ENCODE measurements at places on chromosomes 5 and 9.
A peak's percentile ranks its signal among the peaks of the same experiment; 100 is the strongest.

- DNase-seq, result no peak
Observed at GRCh38 chr5:107817951-107818350, 147.2 kb upstream of the EFNA5 start.

DNA sequence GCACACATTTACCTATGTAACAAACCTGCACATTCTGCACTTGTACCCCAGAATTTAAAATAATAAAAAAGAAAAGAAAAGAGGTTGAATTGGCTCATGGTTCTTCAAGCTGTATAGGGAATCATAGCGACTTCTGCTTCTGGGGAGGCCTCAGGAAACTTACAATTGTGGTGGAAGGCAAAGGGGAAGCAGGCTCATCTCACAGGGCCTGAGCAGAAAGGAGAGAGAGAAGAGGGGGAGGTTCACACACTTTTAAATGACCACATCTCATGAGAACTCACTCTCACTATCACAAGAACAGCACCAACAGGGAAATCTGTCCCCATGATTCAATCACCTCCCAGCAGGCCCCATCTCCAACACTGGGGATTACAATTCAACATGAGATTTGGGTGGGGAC, 214.6 kb downstream of the CDK5RAP2 start:
- no peak for DNase-seq

GRCh38 chr5:81829242-81829641, 78.3 kb upstream of the SSBP2 start:
- no peak for DNase-seq

GRCh38 chr5:160904591-160904990, 52.6 kb upstream of the ATP10B start:
- DNase-seq, result no peak

DNA sequence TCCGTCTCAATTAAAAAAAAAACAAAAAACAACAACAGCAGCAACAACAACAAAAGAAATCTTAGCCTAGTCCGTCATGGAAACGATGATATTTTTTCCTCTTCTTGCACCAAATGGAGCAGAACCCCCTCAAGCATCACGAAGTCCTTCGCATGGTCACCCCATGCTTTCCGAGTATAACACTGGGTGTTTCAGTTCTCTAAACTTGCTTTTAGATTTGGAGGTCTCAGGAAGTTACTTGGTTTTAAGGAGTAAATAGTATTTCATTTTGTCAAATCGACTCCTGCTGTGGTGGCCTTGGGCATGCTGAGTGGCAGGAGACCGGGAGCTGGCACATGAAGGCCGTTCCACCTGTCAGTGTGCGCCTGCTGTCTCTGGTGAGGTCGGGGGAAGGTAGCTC, 118.5 kb upstream of the CACNA1B start:
- DNase-seq, result no peak

DNA sequence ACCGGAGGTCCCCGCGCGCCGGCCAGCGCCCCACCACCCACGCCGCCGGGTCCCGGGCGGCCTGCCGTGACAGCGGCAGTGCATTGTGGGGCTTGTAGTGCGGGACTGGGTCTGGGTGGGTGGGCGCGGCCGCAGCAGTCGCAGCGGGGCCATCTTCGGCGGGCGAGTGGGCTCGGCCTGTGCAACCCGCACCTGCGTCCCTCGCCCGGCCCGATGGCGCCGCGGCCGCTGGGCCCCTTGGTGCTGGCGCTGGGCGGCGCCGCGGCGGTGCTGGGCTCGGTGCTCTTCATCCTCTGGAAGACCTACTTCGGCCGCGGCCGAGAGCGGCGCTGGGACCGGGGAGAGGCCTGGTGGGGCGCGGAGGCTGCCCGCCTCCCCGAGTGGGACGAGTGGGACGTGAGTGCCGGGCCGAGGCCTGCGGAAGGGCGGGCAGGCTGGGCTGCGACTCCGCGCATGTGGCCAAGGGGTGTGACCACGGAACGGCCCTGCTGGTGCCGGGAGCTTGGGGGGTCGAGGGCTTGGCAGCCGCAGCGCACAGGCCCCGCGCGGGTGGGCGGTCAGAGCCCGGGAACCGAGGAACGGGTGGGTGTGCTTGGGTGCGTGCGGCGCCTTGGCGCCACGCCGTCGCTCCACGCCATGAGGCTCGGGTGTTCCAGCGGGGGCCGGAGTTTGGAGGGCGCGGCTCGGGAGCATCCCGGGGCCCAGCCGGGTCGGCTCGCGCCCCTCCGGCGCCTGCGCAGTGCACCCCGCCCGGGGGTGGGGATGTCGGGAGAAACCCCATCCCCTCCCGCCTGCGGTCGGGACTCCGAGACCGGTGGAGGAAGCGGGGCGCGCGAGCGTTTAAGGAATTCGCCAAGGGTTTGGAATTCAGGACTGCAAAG, at the start of gene ARL10:
TSS of gene ARL10 (plus strand) at position 137 of the 881 bp plus-strand sequence. CDS start at position 214, 77 bp downstream.
- peak; percentile 9 for DNase-seq

- DNase-seq, result peak; percentile 78
Observed at GRCh38 chr5:139670369-139671095, 22.4 kb downstream of the CXXC5 start.

DNA sequence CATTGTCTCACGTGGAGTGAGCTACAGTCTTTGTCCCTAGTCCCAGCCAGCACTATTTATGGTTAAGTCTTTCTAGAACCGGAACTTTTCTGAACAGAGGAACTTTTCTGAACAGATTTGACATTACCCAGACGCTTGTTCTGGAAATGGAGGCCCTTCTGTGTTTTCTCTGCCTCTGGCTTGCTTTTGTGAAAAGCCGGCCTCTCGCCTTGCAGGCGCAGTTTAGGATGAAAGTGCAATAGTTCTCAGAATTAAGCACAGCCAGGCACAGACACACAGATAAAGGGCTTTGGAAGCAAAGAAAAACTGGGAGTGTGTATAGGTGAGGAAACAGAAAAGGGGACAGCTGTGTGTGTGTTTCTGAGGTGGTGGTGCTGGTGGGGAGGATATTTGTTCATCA, 5.9 kb downstream of the GDNF start:
- DNase-seq, result no peak

DNA sequence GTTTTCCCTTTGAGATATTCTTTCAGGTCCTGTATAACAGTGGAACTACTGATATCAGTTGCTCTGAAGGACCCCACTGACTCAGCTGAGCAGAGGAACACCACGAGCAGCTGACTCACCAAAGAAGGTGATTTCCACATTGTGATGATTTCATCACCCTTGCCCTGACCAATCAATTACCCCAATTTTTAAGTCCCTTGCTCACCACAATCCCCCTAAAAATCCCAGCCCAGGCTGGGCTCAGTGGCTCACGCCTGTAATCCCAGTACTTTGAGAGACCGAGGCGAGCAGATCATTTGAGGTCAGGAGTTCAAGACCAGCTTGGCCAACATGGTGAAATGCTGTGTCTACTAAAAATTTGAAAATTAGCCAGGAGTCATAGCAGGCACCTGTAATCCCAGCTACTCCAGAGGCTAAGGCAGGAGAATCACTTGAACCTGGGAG, 125.3 kb upstream of the ABCA1 start:
- DNase-seq, result no peak

DNA sequence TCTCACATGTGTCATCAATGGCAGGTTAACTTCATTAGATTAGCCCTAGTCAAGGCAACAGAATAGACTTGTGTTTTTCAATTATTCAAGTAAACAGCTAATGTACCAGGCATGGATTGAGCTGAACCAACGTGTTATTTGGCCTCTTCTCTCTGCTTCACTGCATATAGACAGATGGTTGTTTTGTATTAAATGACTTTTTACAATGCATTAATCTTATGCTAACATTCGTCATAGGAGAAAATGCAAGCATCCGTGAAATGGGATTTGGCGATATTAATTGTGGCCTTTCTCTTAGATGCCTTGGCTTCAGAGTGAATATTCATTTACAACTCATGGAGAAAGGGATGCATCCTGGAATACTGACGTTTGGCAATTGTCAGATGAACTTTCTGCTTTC, 208.0 kb downstream of the KCTD16 start:
- no peak for DNase-seq

DNA sequence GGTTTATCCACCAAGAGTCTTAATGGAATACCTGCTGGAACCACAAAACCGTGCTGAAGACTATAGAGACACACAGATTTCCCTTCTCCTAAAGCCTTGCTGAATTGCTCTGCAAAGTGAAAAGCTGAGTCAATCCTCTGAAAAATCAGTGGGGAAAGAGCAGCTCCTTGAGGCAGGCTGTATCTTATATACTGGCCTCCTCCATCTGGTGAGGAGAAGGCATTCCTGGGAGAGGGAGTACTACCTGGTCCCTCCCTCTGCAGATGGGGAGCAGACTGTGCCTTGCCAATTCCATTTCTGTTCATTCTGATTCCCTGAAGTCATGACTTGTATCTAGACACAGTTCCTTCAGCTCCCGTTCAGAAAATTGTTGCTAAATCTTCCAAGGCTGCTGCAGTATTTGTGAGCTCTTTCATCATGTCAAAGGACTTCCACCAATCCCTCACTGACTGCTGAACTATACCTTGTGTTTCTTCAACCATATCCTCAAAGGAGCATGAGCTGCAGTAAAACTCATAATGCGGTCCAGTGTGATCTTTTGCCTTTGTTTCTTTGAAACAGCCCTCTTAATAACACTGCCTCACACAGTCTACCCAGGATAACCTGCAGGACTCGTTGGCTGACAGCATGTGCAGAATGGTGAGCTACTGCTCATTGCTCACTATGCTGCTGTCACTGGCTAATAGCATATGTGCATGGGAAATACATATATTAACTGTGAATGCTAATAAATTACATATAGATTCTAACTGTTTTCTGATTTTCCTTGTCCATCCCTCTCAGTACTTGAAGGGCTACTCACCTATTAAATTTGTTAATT, 84.5 kb downstream of the FOXD1 start:
- DNase-seq, result no peak

GRCh38 chr5:90654215-90654614, 95.6 kb downstream of the ADGRV1 start:
- no peak for DNase-seq

Data from COR-L47 (cell line).